Activated T-cell treated with anti-CD3 and anti-CD28 coated beads, Interleukin-2, amount 50 U/mL, for 72 hours (primary cell): ENCODE measurements at places on chromosomes 11 and 22. TPM values are rescaled to one million over a fixed set of nuclear protein-coding genes. Genes with fewer than 3 reads are reported as not detected.

CD6 gene
- total RNA-seq: 313 TPM

GRCh38 chr22:25366408-25366807, 147.0 kb downstream of the CRYBB2 start:
- H3K27me3 ChIP-seq: no peaks in the 10 kb centered on the region
- no peak overlapping the region for H3K4me3 ChIP-seq
- H3K4me1 ChIP-seq: no peaks in the 10 kb centered on the region

GGTLC3 gene
- total RNA-seq: not detected

MFRP gene
- not detected for total RNA-seq

KIF18A gene
- 29.2 TPM for total RNA-seq

DNA sequence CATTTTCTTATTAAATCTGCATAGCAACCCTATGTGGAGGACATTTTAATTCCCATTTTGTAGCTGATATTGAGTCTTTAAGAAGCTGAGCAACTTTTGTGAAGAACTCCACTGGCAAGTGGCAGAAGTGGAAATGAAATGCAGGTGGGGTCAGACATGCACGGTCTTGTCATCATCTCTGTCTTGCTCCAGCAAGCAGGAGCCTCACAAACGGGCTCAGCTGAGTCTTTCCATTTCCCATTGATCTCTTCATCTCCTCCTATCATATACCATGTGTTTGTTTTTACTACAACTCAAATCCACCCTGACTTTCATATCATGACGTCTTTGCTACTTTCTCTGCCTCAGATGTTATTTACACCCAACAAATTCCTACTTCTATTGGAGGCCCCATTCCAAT, 97.9 kb upstream of the TENM4 start:
- DNase-seq: no peak
- no peaks in the 10 kb centered on the region for H3K27me3 ChIP-seq
- no peak overlapping the region for H3K27ac ChIP-seq
- H3K4me1 ChIP-seq: no peaks in the 10 kb centered on the region
- H3K4me3 ChIP-seq: no peak overlapping the region
- H3K36me3 ChIP-seq: no peaks in the 10 kb centered on the region

CHRDL2 gene
- total RNA-seq: not detected

APOBEC3B gene
- total RNA-seq: 44.7 TPM

- H3K4me1 ChIP-seq: peaks cover 61% of the 10 kb centered on the region
- no peak for DNase-seq
- no peak overlapping the region for H3K27ac ChIP-seq
- H3K27me3 ChIP-seq: peaks cover 73% of the 10 kb centered on the region
- H3K4me3 ChIP-seq: no peak overlapping the region
Observed at GRCh38 chr11:86802146-86802545, 1.8 kb downstream of the PRSS23 start.
